ENCODE measurements at places on chromosomes 4 and X.

DNA sequence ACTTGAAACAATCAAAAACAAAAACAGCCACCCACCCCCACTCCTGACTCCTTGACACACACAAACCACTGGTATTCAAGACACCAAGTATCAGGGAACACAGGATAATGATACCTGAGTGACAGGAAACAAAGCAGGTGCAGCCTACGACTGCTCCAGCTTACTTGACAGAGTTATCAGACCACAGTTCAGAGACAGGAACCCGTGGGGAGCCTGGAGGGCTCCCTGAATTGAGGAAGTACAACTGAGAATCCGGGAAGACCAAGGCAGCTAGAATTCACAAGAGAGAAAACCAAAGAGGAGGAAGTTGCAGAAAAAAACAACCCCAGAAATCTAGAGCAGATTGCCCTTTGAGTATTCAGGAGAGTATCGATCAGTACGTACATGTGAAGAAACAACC lies 20.5 kb downstream of the COMMD8 start:
- H3K36me3 ChIP-seq: no peaks in the 10 kb centered on the region
- no peaks in the 10 kb centered on the region for H3K27me3 ChIP-seq
- no peaks in the 10 kb centered on the region for H3K4me1 ChIP-seq
- H3K4me3 ChIP-seq: no peak overlapping the region
- no peak overlapping the region for H3K27ac ChIP-seq

- H3K27me3 ChIP-seq: no peaks in the 10 kb centered on the region
- H3K4me1 ChIP-seq: no peaks in the 10 kb centered on the region
Measured at GRCh38 chrX:135596495-135596894, 76.0 kb downstream of the INTS6L start.

DNA sequence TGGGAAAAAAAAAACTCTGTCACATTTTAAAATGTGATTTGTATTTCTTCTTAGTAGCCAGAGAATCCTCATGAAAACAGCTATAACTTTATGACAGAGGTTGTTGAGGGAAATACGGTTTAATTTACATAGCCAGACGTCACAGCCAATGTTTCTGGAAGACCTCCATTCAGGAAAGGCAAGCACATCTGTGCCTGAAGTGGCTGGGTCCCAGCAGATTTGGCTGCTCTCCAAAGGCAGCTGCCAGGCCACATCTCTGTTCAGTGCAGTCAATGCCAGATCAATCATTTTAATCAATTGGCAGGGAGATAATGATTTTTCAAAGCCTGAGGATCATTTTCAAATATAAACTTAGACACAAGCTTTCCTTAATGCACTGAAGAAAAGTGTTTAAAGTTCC lies 86.5 kb upstream of the ZIC3 start:
- H3K4me1 ChIP-seq: no peaks in the 10 kb centered on the region
- no peaks in the 10 kb centered on the region for H3K27me3 ChIP-seq
- H3K27ac ChIP-seq: no peak overlapping the region
- H3K36me3 ChIP-seq: no peaks in the 10 kb centered on the region

DNA sequence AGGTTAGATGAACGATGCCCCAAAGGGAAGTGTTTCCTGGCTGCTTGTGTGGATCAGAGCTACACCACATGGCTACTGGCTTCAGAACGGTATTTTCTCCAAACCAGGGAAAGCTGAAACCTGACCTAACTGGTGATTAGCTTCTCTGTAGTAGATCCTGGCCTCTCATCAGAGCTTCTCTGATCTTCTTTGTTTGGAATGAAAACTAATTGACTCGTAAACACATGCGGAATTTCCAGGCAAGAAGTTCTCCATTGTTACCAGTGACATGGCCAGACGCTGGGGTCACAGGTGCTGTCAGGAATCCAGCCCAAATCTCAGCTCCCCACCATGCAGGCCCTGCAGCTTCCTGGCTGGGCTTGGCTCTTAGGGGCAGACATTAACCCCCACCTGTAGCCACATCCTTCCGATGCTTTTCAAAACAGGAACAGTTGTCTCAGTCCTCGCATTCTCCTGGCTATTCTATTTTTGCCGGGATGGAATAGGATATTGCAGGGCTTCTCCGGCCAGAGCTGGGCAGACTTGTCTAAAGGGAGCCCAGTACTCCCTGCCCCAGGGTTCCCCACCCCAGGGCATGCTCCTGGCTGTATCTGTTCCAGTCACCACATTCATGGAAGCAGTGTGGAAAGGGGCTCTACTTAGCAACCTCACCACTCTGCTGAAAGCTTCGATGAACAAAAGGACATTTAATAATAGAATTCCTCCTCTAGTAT lies 305.4 kb upstream of the F9 start:
- DNase-seq: no peak
- H3K36me3 ChIP-seq: no peaks in the 10 kb centered on the region
- H3K4me1 ChIP-seq: no peaks in the 10 kb centered on the region
- H3K4me3 ChIP-seq: no peak overlapping the region
- no peaks in the 10 kb centered on the region for H3K27me3 ChIP-seq
